ENCODE measurements at places on chromosomes 6 and 20.

- DNase-seq = no peak
These were observed 55.3 kb downstream of the RBM24 start for GRCh38 chr6:17336425-17336824.

GRCh38 chr6:135390458-135390857 lies 107.1 kb downstream of the AHI1 start:
- DNase-seq = no peak

- DNase-seq = no peak
These were observed 73.5 kb upstream of the DTNBP1 start for GRCh38 chr6:15736297-15736696.

DNA sequence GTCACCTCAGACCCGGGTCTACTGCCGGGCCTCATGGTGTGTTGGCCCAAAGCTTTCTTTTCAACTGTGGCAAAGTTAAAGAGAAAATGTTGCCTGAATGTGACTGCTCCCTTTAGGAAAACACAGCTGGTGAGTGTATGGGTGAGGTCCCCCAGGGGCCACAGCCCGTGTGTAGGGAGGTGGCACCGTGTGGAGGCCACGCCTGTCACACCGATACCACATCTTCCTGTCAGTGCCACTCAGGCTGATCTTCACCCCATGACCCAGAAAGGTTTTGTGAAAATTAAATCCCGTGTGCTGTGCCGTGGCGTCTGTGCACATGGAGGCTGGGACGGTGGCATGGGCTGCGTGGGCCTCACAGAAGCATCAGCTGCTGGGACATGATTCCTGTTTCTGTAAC lies 10.7 kb upstream of the ADRM1 start:
- no peak for DNase-seq
